Calu3 (cell line): ENCODE measurements at places on chromosomes 16 and 17.
A peak's percentile ranks its signal among the peaks of the same experiment; 100 is the strongest.

DNA sequence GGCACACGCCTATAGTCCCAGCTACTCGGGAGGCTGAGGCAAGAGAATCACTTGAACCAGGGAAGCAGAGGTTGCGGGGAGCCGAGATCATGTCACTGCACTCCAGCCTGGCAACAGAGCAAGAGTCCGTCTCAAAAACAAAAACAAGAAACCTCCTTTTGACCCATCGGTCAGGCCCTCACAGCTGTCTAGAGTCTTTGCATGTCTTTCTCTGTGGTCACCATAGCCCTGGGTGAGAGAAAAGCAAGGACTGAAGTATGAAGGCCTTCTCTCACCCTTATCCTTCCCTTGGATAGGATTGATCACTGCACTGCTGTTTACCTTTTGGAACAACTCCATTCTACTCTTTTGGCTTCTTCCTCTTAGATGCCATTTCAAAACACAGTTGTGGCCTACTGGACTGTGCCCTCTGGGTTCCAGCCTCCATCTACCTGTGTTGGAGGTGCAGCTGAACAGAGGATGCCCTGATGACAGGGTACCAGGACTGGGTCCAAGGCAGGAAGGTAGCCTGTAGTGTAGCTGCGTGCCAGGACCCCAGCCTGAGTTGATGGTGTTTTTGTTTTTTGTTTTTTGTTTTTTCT is 37.1 kb downstream of the LDHD start:
- DNase-seq = no peak

- no peak for DNase-seq
Observed at GRCh38 chr16:70573451-70574121, 50.0 kb downstream of the SF3B3 start.

GRCh38 chr17:76154936-76155845 is 14.1 kb upstream of the FOXJ1 start:
- DNase-seq = no peak

DNA sequence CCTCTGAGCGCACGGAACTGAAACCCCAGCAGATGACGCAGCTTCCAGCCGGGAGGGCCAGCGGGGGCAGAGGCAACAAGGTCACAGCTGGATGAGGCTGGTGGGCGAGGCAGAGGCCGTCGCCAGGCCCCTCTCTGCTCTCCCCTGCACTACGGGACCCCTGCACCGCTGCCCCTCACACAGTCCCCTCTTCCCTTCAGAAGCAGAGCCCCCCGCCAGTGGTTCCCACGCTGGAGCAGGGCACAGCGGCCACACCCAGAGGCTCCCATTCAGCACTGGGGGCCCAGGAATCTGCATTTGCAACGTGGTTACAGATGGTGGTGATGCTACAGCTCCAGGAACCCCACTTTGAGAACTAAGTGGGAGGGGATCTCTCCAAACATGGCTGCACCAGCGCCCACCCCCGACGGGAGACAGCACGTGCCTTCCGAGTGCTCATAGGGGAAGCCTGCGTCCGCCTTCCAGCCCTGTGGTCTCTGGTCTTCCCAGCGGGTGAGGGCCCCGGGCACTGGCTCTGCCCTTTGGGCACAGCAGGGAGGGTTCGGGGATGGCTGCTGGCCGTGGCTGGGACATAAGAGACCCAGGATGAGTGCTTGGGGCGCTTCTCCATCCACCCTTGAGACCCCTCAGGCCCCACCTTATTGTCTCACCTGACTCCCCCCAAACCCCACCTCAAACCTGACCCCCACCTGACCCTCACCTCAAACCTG is 4.7 kb upstream of the RAB40B start:
- DNase-seq = no peak

- no peak for DNase-seq
Observed at GRCh38 chr17:50924300-50924699, 58.1 kb upstream of the TOB1 start.

DNA sequence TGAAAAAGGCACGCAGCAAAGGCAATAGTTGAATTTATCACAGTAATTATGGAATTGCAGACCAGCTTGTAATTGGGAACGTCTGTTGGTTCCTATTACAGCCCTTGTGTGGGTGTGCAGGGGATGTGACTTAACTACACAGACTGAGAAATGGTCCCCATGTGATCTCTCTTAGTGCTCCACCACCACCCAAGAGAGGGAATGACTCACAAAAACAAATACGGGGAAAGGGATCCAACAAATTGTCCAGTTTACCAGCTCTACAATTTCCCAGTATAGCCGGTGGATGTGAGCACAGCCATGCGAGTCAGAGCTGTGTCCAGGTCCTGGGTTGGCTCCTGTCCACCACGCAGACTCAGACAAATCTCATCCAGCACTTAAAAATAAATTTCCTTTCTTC is 337.9 kb downstream of the GRIN2A start:
- DNase-seq = peak; percentile 32
